ENCODE measurements at places on chromosomes 7 and 10. TPM values are rescaled to one million over a fixed set of nuclear protein-coding genes. Genes with fewer than 3 reads are reported as not detected.

DNA sequence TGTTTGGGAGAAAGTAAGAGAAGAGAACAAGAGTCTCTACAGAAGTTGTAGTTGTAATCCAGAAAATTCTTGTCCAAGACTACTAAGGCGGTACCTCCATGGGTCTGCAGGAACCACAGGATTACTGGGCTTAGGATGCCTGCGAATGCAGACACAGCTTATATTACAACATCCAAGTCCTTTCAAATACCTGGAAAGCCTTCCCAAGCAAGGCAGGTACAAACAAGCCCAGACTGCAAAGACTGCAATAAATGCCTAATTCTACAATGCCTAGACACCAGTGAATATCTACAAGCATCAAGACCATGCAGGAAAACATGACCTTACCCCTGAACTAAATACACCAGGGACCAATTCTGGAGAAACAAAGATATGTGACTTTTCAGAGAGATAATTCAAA lies 178.2 kb downstream of the ARL4A start:
- DNase-seq: no peak

- DNase-seq: no peak
Measured at GRCh38 chr10:60073781-60074656, 167.7 kb upstream of the CCDC6 start.

Gene FFAR4
- polyA plus RNA-seq: 0.14 TPM

DNA sequence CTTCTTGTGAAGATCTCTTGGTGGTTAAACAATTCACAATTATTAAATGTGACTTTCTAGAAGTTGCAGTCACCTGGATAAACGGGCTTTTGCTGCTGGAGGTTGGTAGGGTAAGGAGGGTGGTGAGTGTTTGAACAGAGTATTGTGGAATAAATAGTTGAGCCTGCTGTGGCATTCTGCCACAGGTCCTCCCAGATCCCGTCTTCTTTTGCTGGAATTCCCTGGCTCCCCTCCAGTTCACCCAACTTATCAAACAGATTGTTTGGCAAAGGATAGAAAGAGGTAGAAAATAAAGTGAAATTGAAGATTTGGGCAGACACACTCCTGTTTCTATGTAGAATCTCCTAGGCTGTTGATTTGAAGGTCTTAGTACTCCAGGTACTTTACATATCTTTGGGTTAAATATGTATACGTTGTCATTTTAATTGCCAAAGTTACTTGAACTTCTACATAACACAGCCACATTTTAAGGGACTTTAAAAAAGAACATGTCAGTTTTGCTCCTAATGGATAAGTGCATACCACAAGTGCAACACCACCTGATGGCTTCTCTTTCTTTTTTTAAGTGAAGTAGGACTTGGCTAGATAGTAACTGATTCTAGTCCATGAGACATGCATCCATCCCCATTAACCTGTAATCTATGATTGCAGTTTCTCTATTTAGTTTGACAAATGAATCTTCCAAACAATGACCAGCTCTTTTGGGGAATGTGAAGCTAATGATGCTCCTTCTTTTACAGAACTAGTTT lies 83.0 kb downstream of the ARL4A start:
- no peak for DNase-seq

DNA sequence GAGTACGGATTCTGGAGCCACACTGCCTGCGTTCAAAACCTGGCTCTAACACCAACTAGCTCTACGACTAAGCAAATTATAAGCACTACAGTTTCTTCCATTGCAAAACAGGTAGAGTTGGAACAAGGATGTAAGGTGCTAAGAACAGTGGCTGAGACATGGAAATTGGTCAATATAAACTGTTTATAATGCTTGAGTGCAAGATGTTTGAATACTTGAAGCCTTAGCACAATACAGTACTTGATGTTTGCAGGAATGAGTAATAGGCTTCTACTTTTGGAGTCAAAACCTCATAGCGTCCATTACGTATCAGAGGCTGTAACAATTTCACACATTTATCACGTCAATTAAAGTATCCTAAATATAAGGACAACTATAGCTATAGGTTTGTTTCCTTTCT lies 6.9 kb downstream of the NT5C2 start:
- DNase-seq: no peak
